ENCODE measurements at places on chromosomes 4 and X.

DNA sequence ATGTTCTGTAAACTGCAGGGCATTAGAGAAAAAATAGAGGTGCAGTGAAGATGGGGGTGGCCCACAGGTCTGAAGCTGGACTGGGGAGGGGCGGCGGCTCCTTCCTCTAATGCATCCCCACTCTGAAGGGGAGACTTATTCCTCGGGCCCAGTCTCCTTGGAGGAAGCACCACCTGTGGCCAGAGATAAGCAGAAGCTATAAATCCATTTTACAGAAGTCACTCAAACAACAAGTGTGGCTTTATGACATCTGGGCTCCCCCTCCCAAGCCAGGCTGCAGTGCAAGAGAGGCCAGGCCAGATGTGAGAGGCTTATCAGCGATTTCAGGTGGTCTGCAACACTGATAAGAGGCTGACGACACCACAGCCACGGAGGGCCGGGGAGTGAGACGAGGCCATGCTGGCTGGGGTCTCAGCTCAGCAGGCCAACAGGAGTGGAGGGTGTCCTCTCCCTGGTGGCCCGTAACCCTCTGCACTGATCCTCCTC, 15.8 kb downstream of the CYTL1 start:
- no peak for DNase-seq

DNA sequence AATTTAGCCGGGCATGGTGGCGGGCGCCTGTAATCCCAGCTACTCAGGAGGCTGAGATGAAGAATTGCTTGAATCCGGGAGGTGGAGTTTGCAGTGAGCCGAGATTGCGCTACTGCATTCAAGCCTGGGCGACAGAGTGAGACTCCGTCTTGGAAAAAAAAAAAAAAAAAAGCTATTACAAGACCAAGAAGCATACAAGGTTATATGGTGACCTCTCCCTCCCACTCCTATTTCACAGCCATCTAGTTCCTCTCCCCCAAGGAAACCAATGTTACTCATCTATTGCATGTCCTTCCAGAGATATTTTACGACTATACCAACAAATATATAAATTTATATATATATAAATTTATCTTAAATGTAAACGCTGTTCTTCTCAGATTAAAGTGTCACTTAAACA, 3.2 kb downstream of the SLC9A7 start:
- DNase-seq: no peak

- DNase-seq: no peak
These were observed 4.2 kb upstream of the DUSP9 start for GRCh38 chrX:153642655-153643430.

DNA sequence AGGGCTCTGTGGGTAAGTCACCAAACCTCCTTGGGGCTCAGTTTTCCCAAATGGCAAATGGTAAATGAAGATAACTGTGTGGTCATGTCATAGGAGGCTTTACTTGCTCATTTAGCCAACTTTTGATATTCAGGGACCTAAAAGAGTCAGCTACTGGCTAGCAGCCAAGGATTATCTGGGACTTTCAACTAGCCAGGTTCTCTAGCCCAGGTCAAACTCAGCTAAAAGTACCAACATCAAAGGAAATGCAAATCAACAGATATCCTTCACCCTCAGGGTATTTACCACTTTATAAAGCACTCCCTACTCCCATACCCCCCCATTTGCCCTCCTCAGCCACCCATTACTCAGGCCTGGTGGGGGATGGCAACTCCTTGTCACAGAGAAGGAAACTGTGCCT, 7.5 kb downstream of the AMER1 start:
- no peak for DNase-seq

GRCh38 chr4:10158333-10158942, 41.8 kb upstream of the WDR1 start:
- DNase-seq: no peak

GRCh38 chr4:53684136-53685130, 93.1 kb upstream of the LNX1 start:
- DNase-seq: no peak

GRCh38 chrX:19403696-19404095, 60.0 kb downstream of the PDHA1 start:
- DNase-seq: no peak

GRCh38 chr4:80913381-80913780, 117.1 kb upstream of the BMP3 start:
- no peak for DNase-seq

- DNase-seq: no peak
These were observed 319.1 kb downstream of the PCDH19 start for GRCh38 chrX:100090931-100091330.

- DNase-seq: peak; percentile 30
These were observed 66.0 kb upstream of the PHOX2B start for GRCh38 chr4:41814565-41814964.

DNA sequence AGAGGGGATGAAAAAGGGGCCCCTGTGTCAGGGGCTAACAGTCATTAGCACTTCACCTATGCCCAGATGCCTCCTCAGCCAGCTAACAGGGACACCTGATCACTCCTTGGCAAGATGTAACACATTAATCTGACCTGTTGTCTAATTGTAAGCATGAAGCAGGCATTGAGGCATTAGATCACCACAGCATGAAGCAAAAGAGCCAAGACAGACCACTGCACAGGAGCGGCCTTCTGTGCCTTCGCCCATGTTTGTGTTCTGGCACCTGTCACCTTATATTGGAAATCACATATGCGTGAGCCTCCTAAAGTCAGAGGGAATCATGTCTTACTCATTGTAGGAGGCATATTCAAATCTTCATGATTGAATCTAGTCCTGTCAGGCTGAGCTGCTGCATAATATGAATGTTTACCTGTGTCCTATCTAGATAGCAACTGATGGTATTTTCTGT, 48.4 kb downstream of the PTTG2 start:
- no peak for DNase-seq

GRCh38 chrX:115949900-115950822, 220.4 kb upstream of the AGTR2 start:
- DNase-seq: no peak

GRCh38 chr4:114209584-114209983, 230.1 kb upstream of the ARSJ start:
- DNase-seq: no peak

DNA sequence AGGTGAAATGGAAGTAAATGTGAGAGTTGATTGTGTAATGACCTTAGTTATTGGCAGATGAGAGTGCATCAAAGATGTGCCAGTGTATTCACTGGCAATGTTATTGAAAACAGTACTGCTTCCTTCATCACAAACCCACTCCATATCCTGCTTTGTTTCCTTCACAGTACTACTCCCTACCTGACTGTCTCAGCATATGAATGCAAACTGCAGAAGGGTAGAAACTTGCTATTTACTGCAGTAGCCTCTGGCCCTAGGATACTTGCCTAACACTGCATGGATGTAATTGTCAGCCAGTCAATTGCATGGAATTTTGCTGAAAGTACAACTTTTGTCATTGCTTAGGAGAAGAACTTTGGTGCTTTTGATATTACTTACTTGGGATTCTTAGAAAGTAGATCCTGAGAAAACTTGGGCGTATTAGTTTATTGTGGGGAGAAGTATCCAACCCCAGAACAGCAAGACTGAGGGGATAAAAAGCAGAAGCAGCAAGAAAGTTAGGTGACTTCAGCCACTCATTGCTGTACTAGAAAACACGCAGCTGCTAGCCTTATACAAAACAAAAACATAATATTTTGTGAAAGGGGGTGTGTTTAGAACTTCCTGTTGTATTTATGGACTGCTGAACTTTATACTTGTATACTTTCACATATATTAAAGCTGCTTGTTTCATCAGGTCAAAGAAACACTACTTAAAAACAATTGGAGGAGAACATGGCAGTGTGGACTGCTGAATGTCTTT, 219.0 kb downstream of the CCNG2 start:
- DNase-seq: no peak

DNA sequence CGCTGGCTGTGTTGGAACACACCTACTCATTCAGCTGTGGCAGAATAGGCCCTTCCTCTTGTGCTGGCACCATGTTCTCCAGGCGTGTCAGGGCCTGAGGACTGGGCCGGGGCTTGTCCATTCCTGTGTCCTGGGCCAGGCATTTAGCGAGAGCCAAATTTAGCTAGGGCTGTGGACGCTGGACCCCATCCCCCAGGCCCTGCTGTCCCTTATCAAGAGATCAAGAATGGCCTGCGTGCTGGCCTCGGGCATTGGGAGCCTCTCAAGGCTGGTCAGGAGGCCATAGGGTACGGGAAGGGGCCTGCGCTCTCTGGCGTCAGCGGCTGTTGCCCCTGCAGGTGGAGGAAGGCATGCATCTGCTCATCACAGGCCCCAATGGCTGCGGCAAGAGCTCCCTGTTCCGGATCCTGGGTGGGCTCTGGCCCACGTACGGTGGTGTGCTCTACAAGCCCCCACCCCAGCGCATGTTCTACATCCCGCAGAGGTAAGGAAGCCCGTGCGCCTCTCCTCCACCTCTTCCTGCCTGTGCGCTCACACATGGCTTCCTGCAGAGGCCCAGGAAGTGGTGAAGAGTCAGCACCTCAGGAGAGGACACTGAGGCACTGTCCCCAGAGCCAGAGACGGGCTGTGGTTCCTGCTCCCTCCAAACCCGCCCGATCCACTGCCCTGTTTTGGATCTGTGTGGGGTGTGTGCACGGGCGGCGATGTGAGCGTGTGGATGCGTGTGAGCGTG, 15.3 kb downstream of the ABCD1 start:
- DNase-seq: no peak

DNA sequence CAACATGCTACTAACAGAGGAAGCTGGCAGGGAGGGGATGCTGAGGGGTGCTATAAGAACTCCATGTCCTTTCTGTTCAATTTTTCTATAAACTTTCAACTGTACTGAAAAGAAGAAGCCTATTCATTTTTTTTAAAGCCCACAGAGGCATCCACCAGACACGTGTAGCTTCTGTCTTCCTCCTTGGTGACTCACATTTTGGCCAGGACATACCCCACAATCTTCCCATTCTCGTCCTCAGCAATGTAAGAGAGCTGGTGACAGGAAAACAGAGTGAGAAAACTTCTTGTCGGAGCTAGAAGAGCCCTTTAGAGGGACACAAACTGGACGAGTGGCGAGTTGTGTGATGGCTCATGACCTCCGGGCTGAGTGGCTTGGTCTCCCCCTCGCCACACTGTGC, 1.1 kb downstream of the NAA10 start:
- DNase-seq: no peak

GRCh38 chr4:94758141-94758699, 465 bp downstream of the BMPR1B start:
- peak; percentile 30 for DNase-seq

GRCh38 chr4:161992317-161992716, 171.5 kb downstream of the FSTL5 start:
- DNase-seq: no peak

- no peak for DNase-seq
These were observed 34.7 kb downstream of the P2RY10 start for GRCh38 chrX:78979789-78980464.

GRCh38 chrX:53714580-53715345, 28.2 kb upstream of the HUWE1 start:
- peak; percentile 60 for DNase-seq

GRCh38 chr4:20368926-20369325, 117.2 kb downstream of the SLIT2 start:
- no peak for DNase-seq

GRCh38 chr4:15976456-15977447, 13.8 kb upstream of the FGFBP2 start:
- no peak for DNase-seq

DNA sequence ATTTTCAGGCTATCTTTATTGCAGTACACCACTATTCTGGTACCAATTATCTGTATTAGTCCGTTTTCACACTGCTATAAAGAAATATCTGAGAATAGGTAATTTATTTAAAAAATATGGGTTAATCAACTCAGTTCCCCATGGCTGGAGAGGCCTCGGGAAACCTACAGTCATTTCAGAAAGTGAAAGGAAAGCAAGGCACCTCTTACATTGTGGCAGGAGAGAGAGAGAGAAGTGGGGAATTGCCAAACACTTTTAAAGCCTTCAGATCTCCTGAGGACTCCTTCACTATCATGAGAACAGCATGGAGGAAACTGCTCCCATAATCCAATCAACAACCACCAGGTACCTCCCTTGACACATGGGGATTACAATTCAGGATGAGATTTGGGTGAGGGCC, 54.7 kb downstream of the AMER1 start:
- no peak for DNase-seq

- DNase-seq: no peak
These were observed 2.1 kb downstream of the SHISA3 start for GRCh38 chr4:42399393-42399792.

GRCh38 chr4:80069108-80069836, 3.8 kb downstream of the ANTXR2 start:
- DNase-seq: no peak

DNA sequence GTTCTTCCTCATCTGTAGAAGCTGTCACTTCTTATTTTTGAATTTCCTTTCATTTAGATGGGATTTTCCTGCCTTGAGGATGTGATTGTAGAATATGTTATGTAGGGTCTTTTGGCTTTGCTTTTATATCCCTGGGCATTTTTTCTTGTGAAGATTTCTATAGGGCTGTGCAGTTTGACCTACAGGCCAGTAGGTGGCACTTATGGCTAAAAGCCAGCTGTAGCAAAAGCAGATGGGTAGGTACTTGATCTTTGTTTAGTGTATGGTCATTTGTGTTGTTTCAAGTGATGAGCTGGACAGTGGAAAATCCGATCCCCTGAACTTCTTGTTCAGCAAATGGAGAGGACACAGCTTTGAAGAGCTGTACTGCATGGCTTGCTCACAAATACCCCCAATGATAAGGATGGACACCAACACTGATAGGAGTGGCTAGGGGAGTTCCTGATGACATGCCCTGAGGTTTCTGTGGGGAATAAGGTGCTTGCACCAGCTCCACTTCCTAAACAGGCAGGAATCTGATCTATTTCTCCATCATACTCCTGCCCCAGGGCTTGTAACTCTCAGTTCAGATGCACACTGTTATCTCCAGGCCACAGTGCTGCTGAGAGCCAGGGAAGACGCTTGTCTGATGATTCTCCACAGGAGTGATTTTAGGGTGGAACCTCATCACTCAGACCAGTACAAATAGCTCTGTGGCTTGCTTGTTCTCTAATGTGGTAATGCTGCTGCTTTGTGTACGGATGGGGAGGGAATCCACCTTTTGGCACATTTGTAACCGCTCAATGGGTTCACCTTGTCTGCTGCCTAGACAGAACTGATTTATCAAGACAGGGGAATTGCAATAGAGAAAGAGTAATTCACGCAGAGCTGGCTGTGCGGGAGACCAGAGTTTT, 417.1 kb upstream of the MAGEB16 start:
- peak; percentile 2 for DNase-seq
